NCI-H1417 (cell line): ENCODE measurements at places on chromosomes 6 and 20.

DNA sequence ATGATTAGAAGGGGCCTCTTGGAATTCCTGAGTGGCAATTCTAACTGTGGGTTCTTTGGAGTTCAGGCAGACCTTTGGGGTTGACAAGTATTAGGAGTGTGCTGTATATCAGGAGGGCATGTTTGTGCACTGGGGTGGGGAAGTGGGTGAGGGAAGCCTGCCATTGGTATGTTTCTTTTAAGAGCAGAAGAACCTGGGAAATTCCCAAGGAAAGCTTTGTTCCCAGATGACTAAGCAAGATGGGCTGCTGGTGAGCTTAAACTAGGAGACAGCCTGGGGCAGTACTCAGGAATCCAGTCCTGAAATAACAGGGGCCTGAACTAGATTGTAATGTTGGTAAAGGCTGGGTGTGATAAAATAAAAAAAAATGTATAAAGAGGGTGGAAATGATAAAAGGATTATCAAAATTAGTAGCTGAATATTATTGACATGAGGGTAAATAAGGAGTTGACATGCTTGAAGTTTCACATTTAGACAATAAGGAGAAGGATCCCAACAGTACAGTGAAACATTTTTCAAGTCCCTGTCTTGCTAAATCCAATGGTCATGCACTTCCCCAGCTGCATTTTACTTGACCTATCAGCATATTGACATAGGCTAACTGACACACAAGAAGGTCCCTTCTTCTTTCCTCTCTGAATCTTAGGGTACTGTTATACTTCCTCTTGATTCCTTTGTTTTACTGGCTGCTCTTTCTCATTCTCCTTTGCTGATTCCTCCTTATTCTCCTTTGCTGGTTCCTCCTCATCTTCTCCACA is 18.4 kb upstream of the IFNGR1 start:
- DNase-seq, result no peak

DNA sequence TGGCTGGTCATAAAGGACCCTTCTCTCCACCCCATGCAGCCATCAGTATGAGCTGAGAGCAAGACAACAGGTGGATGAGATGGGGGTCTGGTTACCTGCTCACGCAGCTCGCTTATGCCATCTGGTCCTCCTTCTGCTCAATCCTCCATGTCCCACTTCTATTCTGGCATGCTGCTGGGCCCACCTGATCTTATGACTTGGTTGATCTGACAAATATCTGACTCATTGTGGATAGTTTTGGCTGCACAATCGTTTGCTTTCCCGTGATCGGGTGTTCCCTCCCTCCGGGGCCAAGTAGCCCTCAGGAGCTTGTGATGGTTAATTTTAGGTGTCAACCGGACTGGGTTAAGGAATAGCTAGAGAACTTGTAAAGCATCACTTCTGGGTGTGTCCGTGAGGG is 26.6 kb upstream of the ELMO2 start:
- no peak for DNase-seq

- no peak for DNase-seq
Measured at GRCh38 chr6:3214898-3215297, 12.6 kb downstream of the TUBB2B start.

DNA sequence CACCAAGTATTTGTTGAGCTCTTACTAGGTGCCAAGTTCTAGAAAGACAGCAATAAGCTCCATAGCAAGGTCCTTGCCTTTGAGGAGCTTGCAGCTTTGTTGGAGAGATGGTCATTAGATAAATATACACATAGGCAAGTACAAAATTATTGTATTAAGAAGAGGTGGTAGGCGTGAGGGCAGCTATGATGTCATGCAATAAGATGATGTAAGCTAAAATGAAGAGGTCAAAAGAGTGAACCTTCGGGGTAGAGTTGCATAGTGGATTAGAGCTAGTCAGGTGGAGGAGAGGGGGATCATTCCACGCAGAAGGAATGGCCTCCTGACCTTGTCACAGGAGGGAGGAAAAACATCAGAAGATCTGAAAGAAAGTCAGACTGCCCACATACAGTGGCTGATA is 141.9 kb upstream of the PCSK2 start:
- DNase-seq, result no peak

GRCh38 chr6:112062966-112063365 is 9.1 kb downstream of the CCN6 start:
- no peak for DNase-seq

- no peak for DNase-seq
Measured at GRCh38 chr6:11222385-11223277, 9.8 kb downstream of the NEDD9 start.

DNA sequence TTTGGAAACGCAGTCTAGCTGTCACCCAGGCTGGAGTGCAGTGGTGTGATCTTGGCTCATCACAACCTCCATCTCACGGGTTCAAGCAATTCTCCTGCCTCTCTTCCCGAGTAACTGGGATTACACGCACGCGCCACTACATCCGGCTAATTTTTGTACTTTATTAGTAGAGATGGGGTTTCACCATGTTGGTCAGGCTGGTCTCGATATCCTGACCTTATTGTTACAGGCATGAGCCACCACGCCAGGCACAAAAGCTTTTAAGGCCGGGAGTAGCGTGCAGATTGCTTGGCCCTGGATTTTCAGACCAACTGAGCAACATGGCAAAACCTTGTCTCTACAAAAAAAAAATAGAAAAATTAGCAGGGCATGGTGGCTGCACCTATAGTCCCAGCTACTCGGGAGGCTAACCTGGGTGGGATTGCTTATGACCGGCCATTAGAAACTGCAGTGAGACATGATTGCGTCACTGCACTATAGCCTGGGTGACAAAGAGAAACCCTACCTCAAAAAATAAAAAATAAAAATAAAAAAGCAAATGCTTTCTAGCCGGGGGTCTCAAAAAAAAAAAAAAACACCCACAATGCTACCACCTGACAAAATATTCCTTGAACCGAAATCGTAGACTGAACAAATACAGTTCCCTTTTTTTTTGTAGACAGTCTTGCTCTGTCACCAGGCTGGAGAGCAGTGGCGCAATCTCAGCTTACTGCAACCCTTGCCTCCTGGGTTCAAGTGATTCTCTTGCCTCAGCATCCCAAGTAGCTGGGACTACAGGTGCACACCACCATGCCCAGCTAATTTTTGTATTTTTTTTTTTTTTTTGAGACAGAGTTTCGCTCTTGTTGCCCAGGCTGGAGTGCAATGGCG is 15.0 kb downstream of the RBM39 start:
- DNase-seq, result no peak
